ENCODE measurements at places on chromosomes 2 and 18.
A peak's percentile ranks its signal among the peaks of the same experiment; 100 is the strongest.

GRCh38 chr18:41075212-41075611, 879.8 kb upstream of the PIK3C3 start:
- peak; percentile 11 for DNase-seq

DNA sequence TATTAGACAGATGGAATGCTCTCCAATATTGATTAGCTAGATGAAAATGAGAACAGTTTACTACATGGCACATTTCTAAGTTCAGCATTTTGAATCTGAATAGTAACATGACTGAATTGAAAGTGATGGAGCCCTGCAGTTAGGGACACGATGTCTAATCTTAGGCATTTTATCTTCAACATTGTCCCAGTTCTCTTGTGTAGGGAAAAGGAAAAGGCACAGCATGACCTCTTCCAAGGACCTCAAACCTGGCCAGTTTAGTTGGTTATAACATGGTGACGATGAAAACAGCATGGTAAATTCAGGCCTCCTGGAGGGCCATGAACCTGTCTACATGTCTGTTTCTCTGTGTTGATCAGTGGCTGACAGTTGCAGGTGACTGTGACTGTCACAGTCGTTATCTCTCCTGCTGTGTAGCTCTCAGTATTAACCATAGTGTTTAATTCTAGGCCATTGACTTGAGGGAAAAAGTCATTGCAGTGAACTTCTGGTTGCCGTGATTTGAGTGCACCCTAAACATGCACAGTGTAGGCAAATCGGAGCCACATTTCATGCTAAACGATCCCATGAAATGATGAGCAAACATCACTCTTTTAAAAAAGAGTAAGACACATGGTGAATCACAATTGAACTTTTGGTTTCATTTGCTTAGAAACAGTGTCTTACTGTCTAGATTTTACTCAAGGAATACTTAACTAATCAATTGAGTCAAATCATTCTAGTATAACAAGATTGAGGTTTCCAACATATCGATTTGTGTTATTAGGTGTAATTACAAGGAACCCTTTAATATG, 129.7 kb downstream of the PHLPP1 start:
- no peak for DNase-seq

- DNase-seq, result no peak
These were observed 893.1 kb upstream of the CELF4 start for GRCh38 chr18:38458698-38459097.

- peak; percentile 79 for DNase-seq
These were observed 3.9 kb upstream of the SPRED2 start for GRCh38 chr2:65436169-65436823.

DNA sequence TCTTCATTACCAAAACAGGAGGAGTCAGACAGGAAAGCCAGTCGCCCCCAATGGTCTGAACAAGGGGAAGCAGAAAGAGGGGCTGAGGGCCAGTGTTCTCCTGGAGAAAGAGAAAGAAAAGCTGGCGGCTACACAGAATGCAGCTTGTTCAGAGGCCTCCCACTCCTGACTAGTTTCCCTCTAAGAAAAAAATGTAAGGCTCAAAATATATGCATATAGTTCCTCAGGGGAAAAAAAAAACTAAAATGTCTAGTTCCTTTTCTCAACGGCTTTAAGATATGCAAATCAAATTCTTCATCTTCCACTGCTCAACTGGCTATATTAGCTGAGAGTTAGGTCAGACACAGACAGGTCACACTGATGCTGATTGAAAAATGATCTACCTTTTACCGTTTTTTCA, 18.6 kb downstream of the MBOAT2 start:
- peak; percentile 39 for DNase-seq

GRCh38 chr18:79890674-79891073, 60.8 kb downstream of the SLC66A2 start:
- DNase-seq, result no peak

DNA sequence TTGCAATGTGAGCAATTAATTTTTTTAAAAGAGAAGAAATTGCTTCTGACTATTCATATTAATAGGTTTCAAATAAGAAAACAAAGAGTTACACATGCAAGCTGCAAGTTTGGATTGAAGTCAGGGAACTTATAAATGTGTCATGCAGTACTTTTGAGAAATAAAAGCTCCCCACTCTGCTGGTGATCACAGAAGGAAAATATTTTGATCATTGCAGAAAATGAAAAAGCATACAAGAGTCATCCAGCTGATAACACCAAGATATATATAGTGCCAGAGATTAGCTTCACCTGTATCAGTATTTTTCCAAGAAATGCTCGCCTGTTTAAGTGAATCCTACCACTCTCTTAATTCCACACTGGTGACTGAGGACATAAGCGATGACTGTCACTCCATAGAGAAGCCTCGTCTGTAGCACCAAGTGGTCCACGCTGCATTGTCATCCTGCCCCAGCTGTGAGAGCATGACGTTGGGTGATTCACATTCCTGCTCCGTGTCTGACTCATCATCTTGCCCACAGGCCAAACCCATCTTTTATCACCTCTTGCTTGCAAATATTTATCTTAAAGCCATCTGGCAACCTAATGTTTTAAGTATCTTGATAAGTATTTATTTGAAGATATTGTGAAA, 178.0 kb downstream of the ASXL3 start:
- DNase-seq, result no peak

DNA sequence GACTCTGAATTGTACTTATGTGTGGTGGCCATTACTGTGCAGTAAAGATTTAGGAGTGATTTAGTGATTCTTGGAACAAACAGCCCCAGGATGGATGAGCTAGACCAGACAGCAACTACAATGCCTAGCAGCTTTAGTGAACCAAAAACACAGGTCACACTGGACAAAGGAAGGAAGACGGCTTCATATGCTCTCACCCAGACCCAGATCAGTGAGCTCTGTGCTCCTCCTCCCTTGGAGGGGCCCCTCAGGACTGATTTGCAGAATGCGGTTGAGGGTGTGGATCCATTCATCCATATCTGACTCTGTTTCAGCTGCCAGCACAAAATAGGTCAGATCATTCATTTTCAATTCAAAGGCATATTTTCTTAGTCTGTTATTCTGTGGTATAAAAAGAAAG, 159.7 kb upstream of the CCDC195 start:
- no peak for DNase-seq

- DNase-seq, result no peak
These were observed 800.8 kb upstream of the ID2 start for GRCh38 chr2:7881063-7881462.

DNA sequence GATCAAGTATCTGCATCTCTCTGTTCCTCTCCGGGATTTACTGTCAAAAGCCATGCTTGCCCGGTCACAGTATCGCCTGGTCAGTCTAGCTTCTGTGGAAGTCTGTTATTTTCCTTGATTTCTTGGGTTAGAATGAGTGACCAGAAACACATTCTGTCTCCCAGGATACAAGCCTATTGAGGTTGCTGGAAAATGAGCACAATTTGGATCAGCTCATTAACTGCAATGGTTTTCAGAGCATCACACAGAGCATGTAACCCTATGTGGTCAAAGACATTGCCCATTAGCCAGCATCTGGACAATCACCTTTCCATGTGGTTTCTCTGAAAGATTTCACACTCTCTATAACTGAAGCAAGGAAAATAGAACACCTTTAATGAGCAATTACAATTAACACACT, 124.2 kb upstream of the FAM98A start:
- DNase-seq, result no peak

- DNase-seq, result no peak
These were observed 145.3 kb downstream of the C1D start for GRCh38 chr2:67917332-67918054.

DNA sequence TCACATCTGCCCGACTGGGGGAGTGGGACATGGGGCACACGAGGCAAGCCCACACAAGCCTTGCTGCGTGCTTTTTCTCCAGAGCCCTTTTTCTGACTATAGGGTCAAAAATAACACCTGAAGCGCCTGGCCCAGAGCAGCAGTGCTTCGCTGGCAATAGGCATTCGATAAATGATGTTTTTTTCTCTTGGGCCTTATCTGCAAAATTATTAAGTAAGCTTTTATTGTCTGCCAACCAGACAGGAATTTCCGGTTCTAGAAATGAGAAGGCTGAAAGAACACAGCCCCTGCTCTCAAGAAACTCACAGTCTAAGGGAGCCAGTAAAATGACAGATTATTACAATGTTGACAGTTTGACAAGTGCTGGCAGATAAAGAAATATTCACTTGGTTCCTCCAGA, 2.7 kb upstream of the TMBIM1 start:
- DNase-seq, result no peak

DNA sequence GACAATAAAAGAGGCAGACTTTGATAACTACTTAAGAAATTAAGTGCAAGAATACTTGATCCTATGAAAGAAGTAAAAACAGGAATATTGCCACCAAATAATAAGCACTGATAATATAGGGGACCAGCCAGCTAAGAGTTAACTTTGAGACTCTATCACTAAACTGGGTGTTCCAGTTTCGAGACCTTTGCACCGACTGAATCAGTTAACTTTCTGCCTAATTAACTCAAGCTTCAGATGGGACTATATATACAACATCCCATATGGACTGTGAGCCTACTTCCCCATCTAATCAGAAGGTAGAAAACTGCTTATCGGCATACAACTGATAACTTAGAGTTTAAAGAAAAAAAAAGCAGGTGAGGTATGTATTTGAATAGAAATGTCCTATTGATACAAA, 25.8 kb upstream of the SLC9A2 start:
- DNase-seq, result no peak

- no peak for DNase-seq
These were observed 104.6 kb downstream of the RTN4 start for GRCh38 chr2:54945391-54946219.

GRCh38 chr2:143452817-143453451, 323.7 kb downstream of the ARHGAP15 start:
- DNase-seq, result no peak

DNA sequence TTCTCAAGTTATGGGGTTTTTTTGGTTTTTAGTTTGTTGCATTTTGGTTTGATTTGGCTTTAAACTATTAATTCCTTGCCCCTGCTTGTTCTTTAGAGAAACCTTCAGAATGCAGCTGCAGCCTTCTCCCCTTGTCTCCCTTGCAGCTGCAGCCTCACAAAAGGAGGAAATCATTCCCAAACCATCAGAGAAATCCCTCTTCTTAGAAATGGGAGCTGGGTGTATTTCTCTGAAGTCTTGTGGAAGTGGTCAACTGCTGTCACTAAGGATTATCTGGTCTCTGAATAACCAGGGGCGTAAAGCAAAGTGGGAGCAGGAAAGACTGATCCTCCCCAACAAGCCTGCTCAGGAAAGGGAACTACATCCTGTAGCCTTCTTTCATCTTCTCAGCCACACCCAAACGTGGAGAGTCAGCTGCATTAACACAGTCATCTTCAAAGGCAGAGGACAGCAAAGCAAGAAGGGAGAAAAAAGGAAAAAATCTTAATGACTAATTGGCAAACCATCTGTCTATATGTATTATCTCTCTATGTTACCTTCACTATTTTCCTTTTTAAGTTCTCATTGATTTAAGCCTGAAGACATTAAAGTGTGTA, 1834.1 kb upstream of the PIK3C3 start:
- DNase-seq, result peak; percentile 2

GRCh38 chr2:217802266-217802665, 200.5 kb downstream of the TNS1 start:
- no peak for DNase-seq

All from neural progenitor cell (in vitro differentiated cells).